ENCODE measurements at places on chromosomes 3 and 15.

DNA sequence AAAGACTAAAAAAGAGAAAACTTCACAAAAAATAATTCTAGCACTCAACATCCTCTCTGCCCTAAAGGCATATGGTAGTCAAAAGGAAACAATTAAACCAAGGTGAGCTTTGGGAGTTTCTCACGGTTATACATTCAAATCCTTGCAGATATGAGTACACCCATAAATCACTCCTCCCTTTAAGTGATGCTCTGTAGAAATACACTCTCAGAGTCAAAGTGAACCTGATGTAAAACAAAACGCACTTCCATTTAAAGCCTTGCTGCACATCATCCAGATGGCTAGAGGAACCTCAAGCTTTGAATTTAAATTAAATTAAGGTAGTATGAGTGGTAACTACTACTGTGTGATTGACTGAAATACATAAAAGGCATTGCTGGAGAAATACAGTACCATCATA lies 36.0 kb upstream of the AADAC start:
- DNase-seq, result no peak

DNA sequence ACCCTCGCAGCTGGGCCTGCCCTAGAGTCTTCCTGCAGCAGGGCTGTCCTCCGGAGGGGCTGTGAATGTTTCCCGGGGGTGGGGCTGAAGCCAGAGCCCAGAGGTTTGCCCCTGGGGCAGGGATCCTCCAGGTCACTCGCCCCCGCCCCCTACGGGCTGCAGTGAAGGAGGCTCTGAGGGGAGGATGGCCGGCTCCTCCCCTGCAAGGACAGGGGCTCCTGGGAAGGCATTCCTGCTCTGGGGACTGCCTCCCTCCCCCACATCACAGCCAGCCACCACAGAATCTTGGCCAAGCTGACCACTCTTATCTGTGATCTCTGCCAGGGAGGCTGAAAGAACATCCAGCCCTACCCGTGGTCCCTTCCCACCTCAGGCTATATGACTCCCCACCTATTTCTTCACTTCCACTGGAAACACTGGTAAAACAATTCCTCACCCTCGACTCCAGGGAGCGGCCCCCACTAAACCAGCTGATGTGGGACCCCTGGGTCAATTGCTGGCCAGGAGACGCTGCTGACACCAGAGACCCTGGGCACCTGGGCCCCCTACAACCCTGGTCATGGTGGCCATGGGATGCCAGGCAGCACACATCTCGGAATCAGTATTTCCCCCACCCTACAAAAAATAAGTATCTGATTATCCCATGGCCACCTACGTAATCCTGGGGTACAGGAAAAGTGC lies 66.0 kb downstream of the HMCES start:
- no peak for DNase-seq

GRCh38 chr3:168094877-168095610 lies 680 bp downstream of the GOLIM4 start:
- DNase-seq, result no peak

GRCh38 chr3:113038328-113038727 lies 47.5 kb downstream of the GTPBP8 start:
- no peak for DNase-seq

DNA sequence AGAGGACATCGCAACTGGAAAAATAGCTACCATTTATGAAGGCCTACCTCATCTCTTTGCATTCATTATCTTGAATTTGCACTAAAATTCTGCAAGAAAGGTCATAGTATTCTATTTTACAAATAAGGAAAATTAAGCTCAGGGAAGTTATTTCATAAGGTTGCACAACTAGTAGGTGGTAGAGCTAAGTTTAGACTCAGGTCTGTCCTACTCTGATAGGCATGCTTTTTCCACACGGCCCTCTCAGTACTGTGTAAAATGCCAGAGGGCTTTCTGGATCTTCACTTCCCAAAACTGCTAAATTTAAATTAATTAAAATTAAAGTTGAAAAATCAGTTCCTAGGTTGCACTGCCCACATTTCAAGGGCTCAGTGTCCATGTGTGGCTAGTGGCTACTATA lies 18.3 kb downstream of the MAP2K1 start:
- DNase-seq, result no peak

GRCh38 chr3:168051531-168052471 lies 43.9 kb downstream of the GOLIM4 start:
- DNase-seq, result no peak

- no peak for DNase-seq
Measured at GRCh38 chr15:93800805-93801204, 430.6 kb upstream of the MCTP2 start.

- DNase-seq, result no peak
Measured at GRCh38 chr15:38002883-38003477, 68.5 kb downstream of the TMCO5A start.

DNA sequence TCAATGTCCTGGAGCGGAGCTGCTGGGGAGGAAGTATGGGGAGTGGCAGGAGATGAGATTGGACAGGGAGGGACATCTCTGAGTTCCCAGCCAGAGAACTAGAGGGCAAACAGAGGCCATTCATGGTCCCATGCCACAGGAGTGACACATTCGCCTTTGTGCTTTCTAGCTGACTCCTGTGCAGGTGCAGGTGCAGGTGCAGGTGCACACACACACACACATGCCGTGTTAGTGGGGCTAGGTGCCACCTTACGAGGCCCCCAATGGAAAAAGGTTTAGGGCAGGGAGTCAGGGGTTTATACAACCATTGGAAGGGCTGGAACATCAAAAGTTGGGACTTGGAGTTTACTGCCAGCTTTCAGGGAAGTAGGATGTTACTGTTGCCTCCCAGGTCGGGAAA lies 52.0 kb downstream of the TPRA1 start:
- no peak for DNase-seq

- no peak for DNase-seq
Measured at GRCh38 chr15:79101866-79102581, 11.4 kb upstream of the RASGRF1 start.

GRCh38 chr3:100245927-100246326 lies 14.9 kb upstream of the TBC1D23 start:
- no peak for DNase-seq

DNA sequence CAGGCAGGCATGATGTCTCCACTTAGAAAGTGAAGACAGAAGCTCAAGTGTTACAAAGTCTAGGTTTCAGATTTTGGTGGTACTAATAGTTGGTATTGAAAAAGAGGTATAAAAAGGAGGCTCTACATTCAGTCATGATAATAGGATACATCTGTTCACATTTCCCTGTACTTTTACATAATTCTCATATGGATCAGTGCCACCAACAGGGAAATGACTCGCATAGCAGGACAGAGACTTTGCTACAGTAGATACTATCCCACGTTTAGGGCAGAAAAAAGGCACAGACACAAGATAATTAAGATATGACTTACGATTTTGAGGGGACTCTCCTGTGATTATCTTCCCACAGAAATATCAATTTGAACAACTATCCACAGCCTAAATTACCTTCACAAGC lies 1062.9 kb upstream of the EPHA6 start:
- DNase-seq, result no peak

- no peak for DNase-seq
Measured at GRCh38 chr3:128686465-128686864, 35.8 kb upstream of the RPN1 start.

DNA sequence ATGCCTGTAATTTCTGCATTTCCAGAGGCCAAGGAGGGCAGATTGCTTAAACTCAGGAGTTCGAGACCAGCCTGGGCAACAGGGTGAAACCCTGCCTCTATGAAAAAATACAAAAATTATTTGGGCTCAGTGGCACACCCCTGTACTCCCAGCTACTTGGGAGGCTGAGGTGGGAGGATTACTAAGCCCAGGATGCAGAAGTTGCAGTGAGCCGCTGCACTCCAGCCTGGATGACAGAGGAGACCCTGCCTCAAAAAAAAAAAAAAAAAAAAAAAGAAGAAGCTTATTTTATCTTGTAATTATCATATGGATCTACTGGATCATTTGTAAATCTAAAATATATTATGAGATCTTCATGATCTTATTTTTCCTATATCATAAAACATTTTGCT lies 84.1 kb downstream of the PPCDC start:
- no peak for DNase-seq

- DNase-seq, result no peak
Measured at GRCh38 chr3:78994174-78995027, 773.4 kb downstream of the ROBO1 start.

DNA sequence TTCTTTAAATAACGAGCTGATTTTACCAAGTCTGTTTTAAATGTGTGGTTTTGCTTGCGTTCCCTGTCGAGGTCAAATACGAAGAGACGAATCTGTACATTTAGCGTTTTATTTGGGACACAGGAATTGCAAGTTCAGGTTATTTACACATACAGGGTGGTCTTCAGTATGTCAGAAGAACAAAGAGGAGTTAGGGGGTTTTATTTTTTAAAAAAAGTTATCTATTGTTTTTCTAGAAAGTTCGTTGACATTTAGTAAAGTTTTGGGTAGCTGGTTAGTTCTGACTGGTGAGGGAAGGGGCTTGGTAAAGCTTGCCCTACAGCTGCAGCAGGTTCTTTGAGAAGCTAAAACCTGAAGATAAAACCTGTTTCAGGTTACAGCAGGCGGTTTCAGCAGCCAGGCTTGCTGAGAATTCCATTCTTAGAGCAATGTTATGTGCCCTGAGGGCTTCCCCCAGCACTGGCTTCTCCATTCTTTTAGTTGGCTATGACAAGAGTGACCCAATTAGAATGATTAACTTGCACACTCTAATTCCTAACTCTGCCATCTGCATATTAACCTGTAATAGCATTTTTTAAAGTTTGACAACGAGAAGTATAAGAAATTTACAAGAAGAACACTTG lies 815 bp upstream of the ZNF280D start:
- DNase-seq, result no peak

DNA sequence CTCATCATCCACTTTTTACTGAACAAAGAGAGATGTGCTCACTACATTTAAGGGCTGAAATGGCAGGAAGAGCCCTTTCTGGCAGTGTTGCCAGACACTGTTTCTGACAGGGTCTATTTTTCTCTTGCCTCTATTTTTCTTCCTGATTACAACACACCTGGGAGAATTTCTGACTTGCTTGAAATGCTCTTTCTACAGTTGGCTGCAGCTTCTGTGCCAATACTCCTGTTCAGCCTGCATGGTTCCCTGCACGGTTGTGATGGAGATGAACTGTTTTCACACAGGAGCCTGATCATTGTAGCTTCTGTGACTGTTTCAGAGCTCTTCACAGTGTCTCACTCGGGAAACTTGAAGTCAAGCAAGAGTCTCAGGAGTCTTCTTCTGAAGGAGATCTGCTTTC lies 83.0 kb upstream of the DLG1 start:
- no peak for DNase-seq

DNA sequence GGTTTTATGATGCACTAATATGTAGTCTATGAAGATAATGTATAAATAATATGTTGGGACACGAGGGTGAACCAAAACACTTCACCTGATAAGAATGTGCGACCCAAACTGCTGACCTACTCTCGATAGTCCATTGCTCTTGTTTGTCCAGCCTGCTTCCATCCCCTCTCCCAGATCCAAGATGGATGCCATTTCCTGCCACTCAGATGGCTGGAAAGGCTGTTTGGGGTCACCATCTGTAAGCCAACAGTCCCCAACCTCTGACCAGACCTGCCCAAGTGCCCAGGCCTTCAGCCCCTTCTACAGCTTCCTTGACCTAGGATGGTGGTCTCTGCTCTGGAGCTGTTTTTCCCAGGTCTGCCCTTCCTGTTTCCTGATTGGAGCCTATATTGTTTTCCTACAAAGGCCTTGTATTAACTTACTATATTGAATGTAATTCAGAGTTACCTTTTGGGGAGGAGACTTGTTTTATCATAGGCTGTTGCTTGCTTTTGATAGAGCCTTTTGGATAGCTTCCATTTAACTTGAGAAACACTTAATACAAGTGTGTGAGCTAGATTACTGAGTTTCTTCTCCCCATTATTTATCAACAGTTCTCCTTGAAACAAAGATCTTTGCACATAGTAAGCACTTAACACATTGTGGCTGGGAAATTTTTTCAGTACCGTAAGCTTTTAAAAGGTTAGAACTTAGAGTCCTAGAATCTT lies 5.0 kb upstream of the PAQR9 start:
- DNase-seq, result no peak

- no peak for DNase-seq
Measured at GRCh38 chr3:86969500-86970189, 21.3 kb downstream of the VGLL3 start.

GRCh38 chr15:98138910-98139309 lies 178.4 kb downstream of the ARRDC4 start:
- DNase-seq, result no peak

- DNase-seq, result no peak
Measured at GRCh38 chr3:195260280-195260905, 10.6 kb downstream of the XXYLT1 start.

- DNase-seq, result no peak
Measured at GRCh38 chr15:99104788-99105513, at the start of gene SYNM. Gene SYNM (plus strand): TSS chr15:99105080. CDS start chr15:99105200, 120 bp downstream.

DNA sequence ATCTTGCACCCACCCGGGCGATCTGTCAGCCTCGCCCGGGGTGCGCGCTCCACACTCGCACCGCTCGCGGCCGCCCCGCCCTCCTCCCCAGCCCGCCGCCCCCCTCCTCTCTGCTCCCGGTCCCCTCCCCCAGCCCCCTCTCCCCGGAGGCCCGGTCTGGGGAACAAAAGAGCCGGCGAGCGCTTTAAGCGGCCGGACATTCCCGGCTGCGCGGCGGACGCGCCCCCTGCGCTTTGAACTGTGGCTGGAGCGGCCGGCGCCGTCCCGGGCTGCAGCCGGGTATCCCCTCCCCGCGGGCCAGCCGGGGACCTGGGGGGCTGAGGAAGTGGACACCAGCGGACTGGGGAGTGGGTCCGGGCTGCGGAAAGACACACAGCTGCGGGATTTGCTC lies at the start of gene IGDCC3:
TSS of gene IGDCC3 (minus strand) at position 27 of the 391 bp plus-strand sequence. CDS start 214 bp downstream, outside the sequence.
- no peak for DNase-seq

GRCh38 chr15:65406424-65407000 lies 16.2 kb downstream of the IGDCC4 start:
- no peak for DNase-seq

DNA sequence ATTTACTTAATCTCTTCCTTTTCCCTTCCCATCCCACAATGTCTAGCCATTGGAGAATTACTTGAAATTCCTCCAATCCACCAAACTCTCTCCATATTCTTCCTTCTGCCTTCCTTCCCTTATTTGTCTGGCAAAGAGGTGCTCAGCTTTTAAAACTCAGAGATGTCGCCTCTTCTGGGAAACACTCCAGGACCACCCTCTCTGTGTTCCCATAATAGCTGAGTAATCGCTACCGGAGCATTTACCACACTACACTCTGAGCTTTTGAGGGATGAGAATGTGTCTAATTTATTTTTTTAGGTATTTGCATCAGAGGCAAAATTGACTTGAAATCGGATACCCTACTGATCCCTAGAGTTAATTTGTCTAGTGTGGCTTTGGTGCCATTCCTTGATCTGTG lies 245.7 kb upstream of the TPRG1 start:
- DNase-seq, result no peak

- DNase-seq, result no peak
Measured at GRCh38 chr3:110894574-110894973, 177.0 kb upstream of the NECTIN3 start.

All from T-helper 22 cell (primary cell).